ENCODE measurements at places on chromosomes 2 and 18.

GRCh38 chr18:28823506-28824182, 646.7 kb upstream of the CDH2 start:
- DNase-seq: no peak

- no peak for DNase-seq
Measured at GRCh38 chr2:229089776-229090175, 181.3 kb downstream of the PID1 start.

GRCh38 chr2:236859908-236860307, 225.8 kb upstream of the COPS8 start:
- DNase-seq: no peak

DNA sequence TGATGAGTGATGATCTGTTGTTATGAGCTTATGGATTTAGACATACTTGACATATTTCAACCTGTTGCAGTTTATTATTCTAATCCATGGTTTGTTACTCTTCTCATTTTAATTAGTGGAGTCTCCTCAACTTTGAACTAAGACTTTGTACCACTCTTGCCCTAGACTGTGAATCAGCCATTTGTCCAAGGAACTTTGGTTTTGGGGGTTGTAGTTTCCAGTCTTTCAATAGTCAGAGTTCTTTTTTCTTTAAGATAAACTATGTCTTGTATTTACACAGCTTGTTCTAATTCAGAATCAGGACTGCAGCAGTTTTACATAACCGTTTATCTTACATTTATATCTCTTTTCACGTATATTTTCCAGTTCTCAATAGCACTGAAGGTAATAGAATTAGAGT, 133.6 kb downstream of the GULP1 start:
- no peak for DNase-seq

- DNase-seq: peak; percentile 23
Measured at GRCh38 chr2:63440612-63441011, 147.7 kb downstream of the WDPCP start.

- no peak for DNase-seq
Measured at GRCh38 chr2:64905338-64906024, 83.7 kb upstream of the SLC1A4 start.

DNA sequence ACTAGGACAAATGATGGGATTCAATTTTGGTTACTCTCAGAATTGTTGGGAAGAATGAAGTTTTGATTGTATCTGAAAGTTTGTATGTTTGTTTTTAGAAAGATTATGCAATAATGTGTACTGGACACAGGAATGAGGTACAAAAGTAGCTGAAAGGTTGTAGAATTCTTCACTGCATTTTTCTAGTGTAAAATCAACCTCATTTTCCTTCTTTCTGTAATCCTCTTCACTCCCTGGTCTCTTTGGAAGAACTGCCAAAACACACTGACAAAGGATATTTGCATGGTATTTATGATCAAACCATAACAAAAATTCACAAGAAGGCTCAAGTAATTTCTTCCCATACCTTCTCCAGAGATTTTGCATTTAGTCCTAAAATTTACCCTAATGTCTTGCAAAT, 110.7 kb downstream of the ZEB2 start:
- no peak for DNase-seq

DNA sequence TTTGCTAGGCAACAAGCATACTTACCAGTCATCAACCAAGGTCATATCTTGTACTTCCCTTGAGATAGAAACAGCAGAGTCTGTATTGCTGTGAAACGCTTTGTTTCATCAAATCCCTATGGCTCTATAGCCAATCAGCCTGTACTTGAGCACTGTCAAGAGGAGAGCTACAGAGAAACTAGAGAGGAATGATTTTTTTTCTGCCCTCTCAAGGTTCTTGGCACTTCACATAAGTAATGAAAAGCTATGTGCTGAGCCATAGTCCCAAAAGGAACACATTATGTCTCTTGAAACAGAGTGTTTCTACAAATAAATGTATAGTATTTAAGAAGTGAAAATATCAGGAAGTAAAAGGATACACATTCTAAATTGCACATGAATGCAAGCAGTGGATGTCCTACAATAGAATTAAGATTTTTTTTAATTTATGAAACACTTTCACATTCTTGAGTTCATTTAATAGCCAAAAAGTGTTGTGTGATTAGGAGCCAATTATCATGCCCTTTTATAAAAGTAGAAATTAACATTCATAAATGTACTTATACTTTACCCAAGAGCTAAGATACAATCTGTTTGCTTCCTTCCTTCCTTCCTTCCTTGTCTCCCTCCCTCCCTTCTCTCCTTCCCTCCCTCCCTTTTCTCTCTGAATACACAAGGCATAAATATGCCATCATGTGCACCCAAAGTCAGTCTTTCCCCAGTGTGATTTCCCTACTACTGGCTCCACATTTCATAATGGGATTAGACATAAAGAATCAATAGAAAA, 131.8 kb downstream of the CSRNP3 start:
- DNase-seq: no peak

- no peak for DNase-seq
Measured at GRCh38 chr2:174312581-174313234, 22.0 kb upstream of the SP9 start.

DNA sequence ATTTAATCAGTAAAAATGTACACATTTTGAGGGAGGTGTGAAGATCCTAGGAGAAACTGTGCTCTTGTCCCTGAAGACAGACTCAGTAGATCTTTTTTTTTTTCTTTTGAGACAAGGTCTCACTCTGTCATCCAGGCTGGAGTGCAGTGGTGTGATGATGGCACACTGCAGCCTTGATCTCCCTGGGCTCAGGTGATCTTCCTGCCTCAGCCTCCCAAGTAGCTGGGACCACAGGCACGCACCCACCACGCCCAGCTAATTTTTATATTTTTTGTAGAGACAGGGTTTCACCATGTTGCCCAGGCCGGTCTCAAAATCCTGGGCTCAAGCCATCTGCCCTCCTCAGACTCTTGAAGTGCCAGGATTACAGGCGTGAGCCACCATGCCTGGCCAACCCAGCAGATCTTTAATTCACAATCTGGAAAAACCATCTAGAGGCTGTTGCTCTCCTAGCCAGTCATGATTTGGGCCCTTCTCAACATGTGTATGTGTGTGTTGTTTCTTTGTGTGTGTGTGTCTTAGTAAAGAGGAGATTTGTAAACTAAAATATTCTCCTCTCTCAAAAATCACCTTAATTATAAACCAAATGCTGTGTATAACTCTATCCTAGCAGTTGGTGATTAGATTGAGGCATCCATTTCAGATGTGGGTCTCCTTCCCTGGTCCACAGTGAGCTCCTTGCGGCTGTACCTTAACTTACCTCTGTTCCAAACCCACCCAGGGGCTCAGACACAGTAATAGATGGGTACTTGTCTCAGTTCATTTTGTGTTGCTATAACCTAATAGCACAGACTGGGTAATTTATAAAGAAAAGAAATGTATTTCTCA, 3.9 kb upstream of the MYCN start:
- DNase-seq: no peak

DNA sequence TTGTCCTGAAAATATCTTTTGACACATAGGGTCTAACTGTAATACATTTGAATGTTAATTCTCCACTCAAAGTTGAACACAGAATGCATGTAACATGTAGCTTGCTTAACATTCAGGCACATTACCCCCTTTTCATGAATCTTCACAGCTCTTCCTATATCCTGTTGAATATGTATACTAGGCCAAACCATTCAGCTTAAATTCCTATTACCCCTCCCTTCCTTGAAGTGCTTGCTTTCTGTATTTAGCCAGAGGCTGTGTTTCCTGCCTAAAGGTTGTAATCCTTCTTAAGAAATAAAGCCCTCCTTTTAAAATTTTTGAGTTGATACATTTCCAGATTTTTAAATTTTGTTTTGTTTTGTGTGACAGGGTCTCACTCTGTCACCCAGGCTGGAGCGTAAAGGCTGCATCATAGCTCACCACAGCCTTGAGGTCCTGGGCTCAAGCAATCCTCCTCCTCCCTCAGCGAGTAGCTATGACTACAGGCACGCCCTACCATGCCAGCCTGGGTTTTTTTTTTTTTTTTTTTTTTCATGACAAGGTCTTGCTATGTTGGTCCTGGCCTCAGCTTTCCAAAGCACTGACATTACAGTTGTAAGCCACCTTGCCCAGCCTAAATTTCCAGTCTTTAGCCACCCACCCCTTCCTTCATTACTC, 357.6 kb downstream of the DSC3 start:
- DNase-seq: no peak

GRCh38 chr2:168222088-168222487, 25.3 kb downstream of the STK39 start:
- no peak for DNase-seq

DNA sequence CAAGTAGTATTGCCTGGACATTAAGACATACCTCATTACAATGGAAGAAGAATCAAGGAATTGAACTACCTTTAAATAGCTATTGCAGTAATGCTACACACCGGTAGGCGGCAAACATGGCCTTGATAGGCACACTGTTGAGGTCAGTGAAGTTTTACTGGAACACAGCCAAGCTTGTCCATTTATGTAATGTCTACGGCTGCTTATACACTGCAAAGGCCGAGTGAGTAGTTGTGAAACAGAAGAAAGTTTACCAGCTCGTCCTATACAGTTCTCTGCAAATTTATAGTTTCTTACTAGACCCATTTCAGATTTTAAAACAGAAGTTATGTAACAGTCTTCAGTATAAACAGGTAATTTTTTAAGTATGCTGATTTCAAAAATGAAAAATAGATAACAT, 38.8 kb downstream of the PPP4R1 start:
- peak; percentile 22 for DNase-seq

DNA sequence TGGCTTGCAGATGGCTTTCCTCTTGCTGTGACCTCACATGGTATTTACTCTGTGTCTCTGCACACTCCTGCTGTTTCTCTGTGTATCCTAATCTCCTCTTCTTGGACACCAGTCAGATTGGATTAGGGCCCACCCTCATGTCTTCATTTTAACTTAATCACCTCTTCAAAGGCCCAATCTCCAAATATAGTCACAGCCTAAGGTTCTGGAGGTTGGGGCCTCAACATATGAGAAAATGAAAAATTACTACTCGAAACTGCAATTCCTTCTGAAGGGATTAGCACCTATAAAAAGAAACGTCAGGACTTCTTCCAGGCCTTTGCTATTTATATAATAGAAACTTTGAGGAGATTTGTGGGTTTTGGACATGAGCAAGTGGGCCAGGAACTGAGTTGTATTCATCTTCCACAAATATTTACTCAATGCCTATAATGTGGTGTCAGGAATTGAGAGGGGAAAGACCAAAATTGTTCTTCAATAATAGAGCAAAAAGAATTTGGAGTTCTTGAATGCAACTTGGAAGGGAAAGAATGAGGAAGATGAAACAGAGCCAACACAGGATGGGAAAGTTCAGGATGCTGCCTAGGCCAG, 270.0 kb upstream of the FN1 start:
- no peak for DNase-seq

- DNase-seq: no peak
Measured at GRCh38 chr2:111246620-111247061, 125.9 kb downstream of the BCL2L11 start.

DNA sequence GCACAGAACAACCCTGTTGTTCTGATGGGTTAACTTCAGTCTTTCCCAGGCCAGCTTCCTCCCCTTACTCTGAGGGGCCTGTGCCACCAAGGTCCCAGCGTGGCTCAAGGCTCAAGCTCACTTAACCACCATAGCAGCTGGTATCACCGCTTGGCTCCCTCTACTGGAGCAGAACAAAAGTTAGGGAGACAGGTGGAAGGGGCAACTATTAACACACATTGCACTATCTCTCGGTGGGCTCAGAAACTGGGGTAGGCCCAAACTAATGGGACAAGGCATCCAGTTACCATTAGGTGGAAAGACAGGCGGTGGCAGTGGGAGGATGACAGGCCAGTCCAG, 88.7 kb upstream of the ATL2 start:
- DNase-seq: peak; percentile 16

GRCh38 chr2:175317751-175318150, 136.2 kb upstream of the ATP5MC3 start:
- DNase-seq: no peak

GRCh38 chr18:10070561-10071000, 156.8 kb downstream of the VAPA start:
- DNase-seq: no peak

DNA sequence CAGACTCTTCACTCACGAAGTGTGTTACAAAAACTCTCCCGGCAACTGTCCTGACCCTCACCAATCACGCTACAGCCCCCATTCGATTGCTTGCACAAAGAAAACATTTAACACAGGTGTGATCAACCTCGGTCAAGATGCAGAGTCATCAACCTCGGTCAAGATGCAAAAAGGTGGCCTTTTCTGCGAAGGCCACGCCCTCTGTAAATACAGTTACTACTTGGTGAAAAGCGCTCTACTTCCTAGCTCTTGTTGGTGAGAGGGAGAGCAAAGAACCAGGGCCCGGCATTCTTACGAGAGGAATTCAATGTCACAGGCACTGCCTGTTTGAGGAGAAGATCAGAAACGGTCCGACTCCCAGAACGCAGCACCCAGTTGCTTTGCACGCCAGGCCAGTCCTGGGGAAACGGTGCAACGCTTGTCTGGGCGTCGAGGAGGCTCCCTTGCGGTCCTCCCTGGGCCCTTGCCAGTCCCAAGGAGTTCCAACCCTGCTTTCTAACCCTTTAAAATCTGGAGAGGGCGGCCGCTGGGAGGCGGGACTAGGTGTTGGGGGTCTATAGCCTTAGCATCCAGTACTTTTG, 1.9 kb downstream of the PIEZO2 start:
- DNase-seq: no peak

DNA sequence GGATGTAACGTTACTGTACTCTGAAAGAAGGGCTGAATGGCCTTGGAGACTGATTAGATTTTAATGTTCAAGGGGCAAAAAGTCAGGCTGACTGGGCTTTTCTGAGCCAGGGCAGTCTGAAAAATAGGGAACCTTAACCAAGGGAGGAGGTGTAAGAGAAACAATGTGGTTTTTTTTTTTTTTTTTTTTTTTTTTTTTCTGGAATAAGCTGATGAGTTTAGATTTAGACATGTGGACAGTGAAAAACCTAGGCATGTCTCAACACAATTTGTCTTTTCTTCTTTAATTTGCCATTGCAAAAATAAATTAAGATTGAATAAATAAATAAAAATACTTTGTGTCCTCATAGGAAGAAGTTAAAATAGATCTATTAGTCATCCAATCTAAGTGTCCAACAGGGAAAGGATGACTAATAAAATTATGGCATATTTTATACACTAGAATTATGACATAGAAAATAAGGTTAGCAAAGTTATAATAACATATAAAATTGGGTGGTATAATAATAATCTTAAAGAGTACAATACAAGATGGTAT, 237.6 kb upstream of the TRIB2 start:
- no peak for DNase-seq

- no peak for DNase-seq
Measured at GRCh38 chr18:25876330-25876948, 214.0 kb downstream of the SS18 start.

- DNase-seq: peak; percentile 30
Measured at GRCh38 chr2:23386339-23387220, 1.6 kb downstream of the KLHL29 start.

DNA sequence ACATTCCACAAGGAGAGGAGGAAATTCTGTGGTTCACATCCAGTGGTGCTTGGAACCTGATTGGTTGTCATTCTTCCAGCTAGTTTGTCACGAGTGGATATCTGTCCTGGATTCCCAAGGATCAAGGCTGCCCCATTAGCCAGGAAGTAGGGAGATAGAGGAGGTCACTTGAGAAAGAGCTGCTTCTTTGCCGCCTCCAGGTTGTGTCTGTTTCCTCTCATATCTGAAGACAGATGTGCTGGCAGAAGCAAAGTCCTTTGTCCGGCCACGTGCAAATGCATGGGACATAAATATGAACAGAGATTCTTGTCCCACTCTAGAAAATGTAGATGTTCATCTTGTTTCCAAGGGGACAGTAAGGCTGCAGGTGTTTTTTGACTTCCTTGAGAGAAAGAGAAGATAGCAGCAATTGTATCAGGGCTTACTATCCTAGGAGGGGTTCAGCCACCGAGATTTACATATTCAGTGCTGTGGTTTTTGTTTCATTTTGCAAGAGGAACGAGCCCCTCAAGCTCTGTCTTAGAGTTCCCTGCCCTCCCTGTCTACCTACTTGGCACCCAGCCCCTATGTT, 174.4 kb downstream of the RPIA start:
- DNase-seq: no peak
